ENCODE measurements at places on chromosomes 12 and 14. TPM values are rescaled to one million over a fixed set of nuclear protein-coding genes. Genes with fewer than 3 reads are reported as not detected.

TAMALIN gene
- total RNA-seq: 3.7 TPM

OTX2 gene
- not detected for total RNA-seq

NRXN3 gene
- 15.9 TPM for total RNA-seq

CACNA2D4 gene
- total RNA-seq: 2.0 TPM

VRK1 gene
- 35.3 TPM for total RNA-seq

A2ML1 gene
- not detected for total RNA-seq

GRCh38 chr12:11762723-11763326 lies 113.4 kb downstream of the ETV6 start:
- H3K36me3 ChIP-seq: no peaks in the 10 kb centered on the region
- no peak overlapping the region for H3K4me3 ChIP-seq
- peaks cover 16% of the 10 kb centered on the region for H3K4me1 ChIP-seq
- no peaks in the 10 kb centered on the region for H3K27me3 ChIP-seq

DNA sequence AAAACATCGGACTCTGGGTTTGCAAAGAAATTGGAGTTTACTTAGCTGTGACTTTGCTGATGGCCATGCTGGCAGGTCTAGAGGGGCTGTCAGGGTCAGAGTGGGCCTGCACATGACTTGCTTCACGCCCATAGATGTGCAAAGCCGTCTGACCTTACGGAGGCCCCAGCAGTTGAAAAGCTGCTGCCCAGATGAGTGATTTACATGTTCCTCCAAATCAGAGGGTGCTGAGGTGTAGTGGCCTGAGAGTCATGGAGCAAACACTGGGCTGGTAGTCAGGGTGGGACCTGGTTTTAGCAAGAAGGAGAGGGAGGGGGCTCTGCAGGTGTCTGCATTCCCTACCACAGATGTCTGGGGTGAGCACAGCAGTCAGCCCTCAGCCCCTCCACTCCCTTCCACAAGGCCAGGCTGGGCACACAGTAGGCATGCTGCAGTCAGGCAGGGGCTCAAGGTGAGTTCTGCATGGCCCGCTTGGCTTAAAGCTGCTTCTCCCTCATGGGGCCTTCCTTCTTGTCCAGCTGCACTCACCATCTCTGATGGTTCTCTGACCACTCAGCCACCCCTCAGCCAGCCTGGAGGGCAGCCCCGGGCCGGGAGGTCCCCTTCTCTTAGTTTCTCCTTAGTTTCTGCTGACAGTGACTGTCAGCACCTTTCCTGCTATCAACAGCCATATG lies 34.2 kb upstream of the EML1 start:
- no peaks in the 10 kb centered on the region for H3K4me1 ChIP-seq
- no peak for DNase-seq
- no peaks in the 10 kb centered on the region for H3K36me3 ChIP-seq
- H3K4me3 ChIP-seq: no peak overlapping the region
- no peak overlapping the region for H3K27ac ChIP-seq

DNA sequence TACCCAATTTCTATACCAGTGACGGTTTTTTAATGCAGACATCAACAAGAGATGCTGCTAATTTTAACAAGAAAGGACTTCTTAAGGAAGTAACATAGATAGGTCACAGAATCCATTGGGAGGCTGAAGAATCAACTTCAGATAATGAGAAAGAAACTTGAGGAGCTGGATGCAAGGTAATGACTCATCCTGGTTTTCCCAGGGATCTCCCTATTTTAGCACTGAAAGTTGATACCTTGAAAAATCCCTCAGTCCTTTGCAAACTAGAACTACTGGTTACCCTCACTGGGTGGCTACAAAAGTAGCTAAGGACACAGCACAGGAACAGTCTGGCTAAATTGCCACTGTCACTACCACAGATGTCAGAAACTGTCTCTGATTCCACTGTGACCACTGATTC lies 561.9 kb downstream of the FLRT2 start:
- no peaks in the 10 kb centered on the region for H3K4me1 ChIP-seq
- no peaks in the 10 kb centered on the region for H3K27me3 ChIP-seq
- H3K27ac ChIP-seq: no peak overlapping the region
- no peak overlapping the region for H3K4me3 ChIP-seq
- no peaks in the 10 kb centered on the region for H3K36me3 ChIP-seq

- no peak overlapping the region for H3K4me3 ChIP-seq
- H3K27me3 ChIP-seq: no peaks in the 10 kb centered on the region
- DNase-seq: no peak
- no peaks in the 10 kb centered on the region for H3K36me3 ChIP-seq
- H3K27ac ChIP-seq: no peak overlapping the region
Observed at GRCh38 chr12:1429980-1430379, 164.4 kb downstream of the FBXL14 start.

- no peaks in the 10 kb centered on the region for H3K36me3 ChIP-seq
- H3K27me3 ChIP-seq: no peaks in the 10 kb centered on the region
- H3K27ac ChIP-seq: no peak overlapping the region
- peaks cover 13% of the 10 kb centered on the region for H3K4me1 ChIP-seq
- no peak for DNase-seq
Observed at GRCh38 chr14:59317346-59317745, 128.9 kb downstream of the DAAM1 start.

DNA sequence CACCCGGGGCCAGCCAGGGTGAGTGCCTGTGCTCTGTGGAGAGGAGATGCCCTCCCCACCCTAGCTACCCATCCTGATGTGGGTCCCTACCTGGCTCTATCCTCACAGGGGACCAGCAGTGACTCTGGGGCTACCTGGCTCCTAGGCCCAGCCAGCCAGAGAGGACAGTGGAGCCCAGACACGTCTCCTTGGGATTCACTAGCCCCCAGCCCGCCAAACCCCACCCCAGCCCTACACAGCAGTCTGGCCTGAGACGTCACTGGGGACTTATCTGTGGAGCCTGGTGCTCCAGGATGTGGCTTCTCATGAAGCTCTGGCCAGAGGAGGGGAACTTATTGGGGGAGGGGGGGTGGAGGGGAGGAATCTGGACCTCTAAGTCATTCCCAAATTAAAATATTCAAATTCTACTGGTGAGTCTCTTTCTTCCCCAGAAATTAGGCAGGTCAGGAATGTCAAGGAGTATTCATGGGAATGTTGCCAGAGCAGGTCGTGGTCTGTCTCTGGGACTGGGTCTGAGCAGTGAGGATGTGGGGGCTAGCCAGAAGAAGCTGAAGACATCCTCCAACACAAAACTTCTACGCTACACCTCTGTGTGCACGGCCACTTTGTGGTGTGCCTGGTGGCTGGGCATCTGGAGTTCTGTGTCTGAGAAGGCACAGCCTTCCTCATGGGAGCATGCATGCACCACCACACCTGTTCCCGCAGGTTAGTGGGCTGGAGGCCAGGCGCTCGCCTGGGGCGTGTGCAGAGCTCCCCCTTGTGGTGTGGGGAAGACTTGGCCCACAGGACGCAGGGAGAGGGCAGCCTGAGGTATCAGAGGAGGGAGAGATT lies 2.7 kb downstream of the CMTM5 start:
- no peak overlapping the region for H3K27ac ChIP-seq
- H3K27me3 ChIP-seq: no peaks in the 10 kb centered on the region
- peak; percentile 62 for DNase-seq
- no peaks in the 10 kb centered on the region for H3K4me1 ChIP-seq
- H3K4me3 ChIP-seq: no peak overlapping the region

GRCh38 chr14:91252871-91253794 lies 8.6 kb upstream of the GPR68 start:
- DNase-seq: peak; percentile 61
- H3K4me3 ChIP-seq: peak overlapping the region; percentile 51
- H3K27me3 ChIP-seq: no peaks in the 10 kb centered on the region

- no peak overlapping the region for H3K27ac ChIP-seq
- H3K4me3 ChIP-seq: no peak overlapping the region
- H3K4me1 ChIP-seq: peaks cover 14% of the 10 kb centered on the region
- no peaks in the 10 kb centered on the region for H3K27me3 ChIP-seq
- no peaks in the 10 kb centered on the region for H3K36me3 ChIP-seq
Observed at GRCh38 chr14:75249251-75249957, 29.2 kb upstream of the FOS start.
